Stimulated activated CD4-positive, alpha-beta T cell treated with anti-CD3 and anti-CD28 coated beads, Interleukin-12 subunit alpha, Interleukin-12 subunit beta, amount 100 ng/mL, for 48 hours (primary cell): ENCODE measurements at places on chromosomes 3 and 15.

DNA sequence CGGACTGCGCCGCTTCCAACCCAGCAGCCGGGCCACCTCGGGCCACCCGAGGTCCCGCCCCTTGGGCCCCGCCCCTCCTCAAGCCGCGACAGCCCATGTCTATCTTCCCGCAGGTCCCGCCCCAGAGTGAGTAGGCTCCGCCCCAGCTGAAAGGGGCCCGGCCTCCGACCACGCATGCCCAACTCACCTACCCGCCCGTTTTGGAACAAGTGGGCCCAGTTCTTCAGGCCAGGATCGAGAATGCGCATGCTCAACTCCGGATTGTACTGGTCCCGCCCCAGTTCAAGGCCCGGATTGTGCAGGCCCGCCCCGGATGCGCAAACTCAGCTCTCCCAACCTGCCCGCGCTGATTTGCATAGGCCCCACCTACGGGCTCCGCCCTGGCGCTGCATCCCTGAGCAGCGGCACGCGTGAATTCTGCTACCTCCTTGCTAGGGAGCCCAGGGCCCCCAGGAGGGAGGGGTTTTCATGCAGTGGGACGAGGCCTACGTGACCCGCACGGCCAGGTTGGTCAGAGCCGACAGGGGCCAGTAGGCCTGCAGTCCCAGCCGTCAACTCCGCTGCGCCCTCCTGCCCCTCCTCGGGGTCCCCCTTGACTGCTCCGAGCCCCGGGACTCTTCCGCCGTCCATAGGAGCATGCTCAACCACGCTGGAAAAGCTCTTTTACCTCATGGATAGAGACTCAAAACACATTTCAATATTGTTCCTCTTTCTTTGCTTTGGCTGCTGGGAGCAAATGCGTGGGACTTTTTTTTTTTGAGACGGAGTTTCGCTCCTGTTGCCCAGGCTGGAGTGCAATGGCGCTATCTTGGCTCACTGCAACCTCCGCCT, at the start of gene PFKFB4:
Gene PFKFB4, minus strand, starts transcription at position 8 of the 831 bp plus-strand sequence. CDS start 26 bp downstream, outside the sequence.
- DNase-seq: peak; percentile 99

GRCh38 chr15:90221246-90221900, 12.4 kb downstream of the CIB1 start:
- DNase-seq: no peak

DNA sequence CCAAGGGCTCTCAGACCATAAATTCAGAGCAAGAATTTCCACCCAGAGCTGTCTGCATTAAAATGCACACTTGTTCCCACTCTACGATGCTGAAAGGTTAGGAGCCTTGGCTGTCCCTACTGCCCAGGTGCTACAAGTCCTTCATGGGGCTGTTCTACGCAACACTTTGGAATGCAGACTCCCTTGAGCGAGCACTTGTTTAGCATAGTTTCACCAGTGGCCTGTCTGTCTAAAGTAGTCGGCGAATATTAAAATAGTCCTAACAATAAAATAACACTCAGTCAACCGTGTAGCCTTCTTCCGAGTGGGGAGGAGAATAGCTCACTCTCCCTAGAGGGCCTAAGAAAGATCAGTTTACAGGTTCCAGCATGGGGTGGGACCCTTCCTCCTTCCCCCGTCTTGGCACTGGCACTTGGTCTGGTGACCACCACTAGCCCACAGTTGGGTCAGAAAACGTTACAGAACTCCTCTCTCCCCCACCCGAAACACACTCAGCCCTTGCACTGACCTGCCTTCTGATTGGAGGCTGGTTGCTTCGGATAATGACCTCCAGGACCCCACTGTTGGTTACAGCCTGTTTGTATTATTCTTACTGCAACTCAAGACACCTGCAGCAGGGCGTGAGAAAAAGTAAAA, at the start of gene CLDN16:
Gene CLDN16, plus strand, starts transcription at position 586 of the 636 bp plus-strand sequence. CDS start 167 bp downstream, outside the sequence.
- DNase-seq: no peak

GRCh38 chr3:25683882-25684281, 19.2 kb upstream of the TOP2B start:
- DNase-seq: no peak

GRCh38 chr15:67109141-67110034, 44.0 kb downstream of the SMAD3 start:
- no peak for DNase-seq

- no peak for DNase-seq
Measured at GRCh38 chr3:112889357-112889756, 42.7 kb upstream of the CD200R1L start.

- no peak for DNase-seq
Measured at GRCh38 chr3:20574746-20575145, 388.7 kb upstream of the SGO1 start.

GRCh38 chr3:168878655-168879054, 782.9 kb upstream of the GOLIM4 start:
- DNase-seq: no peak

- DNase-seq: no peak
Measured at GRCh38 chr15:63490345-63491034, 13.9 kb upstream of the USP3 start.

GRCh38 chr3:16905704-16906103, 20.9 kb downstream of the PLCL2 start:
- DNase-seq: no peak

GRCh38 chr15:70164910-70165715, 67.4 kb upstream of the TLE3 start:
- no peak for DNase-seq

- DNase-seq: no peak
Measured at GRCh38 chr3:34238407-34238806, 440.0 kb downstream of the PDCD6IP start.

DNA sequence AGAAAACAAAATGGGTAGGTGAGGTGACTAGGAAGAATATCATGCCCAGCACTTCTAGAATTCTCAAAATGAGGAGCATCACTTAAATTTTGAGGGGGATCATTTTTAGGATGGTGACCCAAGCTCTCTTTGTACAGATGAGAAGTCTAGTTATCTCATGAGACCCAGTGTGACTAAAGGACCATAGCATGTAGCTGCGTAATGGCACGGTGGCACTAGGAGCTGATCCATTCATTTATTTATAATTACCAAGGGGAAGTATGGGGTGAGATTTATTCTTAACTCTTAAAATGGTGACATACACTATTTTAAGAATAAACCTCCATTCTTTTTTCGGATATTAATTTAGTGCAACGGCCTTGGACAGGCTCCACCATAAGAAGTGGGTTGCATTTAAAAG, 8.3 kb downstream of the IQGAP1 start:
- DNase-seq: no peak

DNA sequence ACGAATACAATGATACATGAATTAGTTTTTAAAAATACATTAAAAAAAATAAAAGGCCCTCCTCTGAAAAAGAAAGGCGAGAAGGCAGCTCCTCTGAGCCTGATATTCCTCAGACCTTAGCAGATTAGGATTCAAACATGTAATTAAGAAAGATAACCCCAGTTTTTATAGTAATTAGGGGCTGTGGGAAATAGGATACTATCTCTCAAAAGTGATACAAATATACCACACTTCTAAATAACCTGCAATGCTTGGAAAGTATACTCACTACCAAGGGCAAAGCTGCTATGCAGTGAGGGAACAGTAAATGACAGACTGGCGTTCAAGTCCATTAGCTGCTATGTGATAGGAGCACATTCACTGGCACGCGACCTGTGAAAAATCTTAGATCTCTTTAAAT, 445.1 kb downstream of the FOXP1 start:
- no peak for DNase-seq

- no peak for DNase-seq
Measured at GRCh38 chr15:70494852-70495571, 268.3 kb downstream of the UACA start.

DNA sequence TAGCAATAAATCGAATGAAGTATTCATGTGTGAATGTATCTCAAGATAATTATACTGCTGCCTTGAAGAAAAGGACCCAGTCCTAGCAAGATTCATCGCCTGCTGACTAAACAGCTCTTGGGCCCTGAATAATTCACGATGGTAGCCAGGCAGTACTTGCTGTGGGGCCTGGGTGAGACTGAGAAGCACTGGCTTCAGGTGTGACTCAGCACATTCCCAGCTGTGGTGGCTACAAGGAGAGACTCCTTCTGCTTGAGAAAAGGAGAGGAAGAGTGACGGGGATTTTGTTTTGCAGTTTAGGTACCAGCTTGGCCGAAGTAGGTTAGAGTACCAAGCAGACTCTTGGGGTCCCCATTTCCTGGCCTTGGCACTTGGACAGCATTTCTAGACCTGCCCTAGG, 47.6 kb upstream of the CD200R1L start:
- no peak for DNase-seq

GRCh38 chr3:115301364-115301860, 154.3 kb upstream of the ZBTB20 start:
- no peak for DNase-seq

DNA sequence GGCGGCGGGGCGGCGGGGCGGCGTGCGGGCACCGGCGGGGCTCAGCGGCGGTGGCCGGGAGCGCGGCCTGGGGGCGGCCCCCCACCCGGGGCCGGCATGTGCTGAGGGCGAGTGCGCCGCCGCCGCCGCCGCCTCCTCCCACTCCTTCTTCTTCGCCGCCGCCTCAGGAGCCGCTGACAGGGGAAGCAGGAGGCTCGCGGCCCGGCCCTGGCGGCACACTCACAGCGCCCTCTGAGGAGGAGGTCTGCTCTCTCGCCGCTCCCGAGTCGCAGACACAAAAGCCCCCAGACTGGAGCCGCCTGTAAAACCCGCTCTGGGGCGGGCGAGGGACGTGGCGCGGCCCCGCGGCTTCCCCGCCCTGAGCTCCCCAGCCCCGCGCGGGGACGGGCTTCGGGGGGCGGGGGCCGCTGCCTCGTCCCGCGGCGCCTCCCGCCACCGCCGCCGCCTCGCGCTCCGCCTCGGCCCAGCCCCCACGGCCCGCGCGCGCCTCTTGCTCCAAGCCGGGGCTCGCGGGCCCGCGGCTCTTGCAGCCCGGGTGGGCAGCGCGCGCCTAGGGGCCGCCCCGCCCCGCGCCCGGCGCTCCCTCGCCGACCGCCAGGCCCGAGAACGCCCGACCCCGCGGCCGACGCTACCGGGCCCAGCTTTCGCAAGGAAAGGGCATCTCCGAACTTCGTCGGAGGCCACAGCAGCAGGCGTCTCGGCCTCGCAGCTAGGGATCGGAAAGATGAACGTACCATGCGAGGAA, at the start of gene PYGO1:
Gene PYGO1, minus strand, starts transcription at position 276 of the 745 bp plus-strand sequence. CDS start 462 bp downstream, outside the sequence.
- DNase-seq: peak; percentile 31

- DNase-seq: no peak
Measured at GRCh38 chr3:148106062-148106461, 591.6 kb upstream of the AGTR1 start.

- DNase-seq: no peak
Measured at GRCh38 chr3:15360788-15361493, 28.6 kb upstream of the SH3BP5 start.

DNA sequence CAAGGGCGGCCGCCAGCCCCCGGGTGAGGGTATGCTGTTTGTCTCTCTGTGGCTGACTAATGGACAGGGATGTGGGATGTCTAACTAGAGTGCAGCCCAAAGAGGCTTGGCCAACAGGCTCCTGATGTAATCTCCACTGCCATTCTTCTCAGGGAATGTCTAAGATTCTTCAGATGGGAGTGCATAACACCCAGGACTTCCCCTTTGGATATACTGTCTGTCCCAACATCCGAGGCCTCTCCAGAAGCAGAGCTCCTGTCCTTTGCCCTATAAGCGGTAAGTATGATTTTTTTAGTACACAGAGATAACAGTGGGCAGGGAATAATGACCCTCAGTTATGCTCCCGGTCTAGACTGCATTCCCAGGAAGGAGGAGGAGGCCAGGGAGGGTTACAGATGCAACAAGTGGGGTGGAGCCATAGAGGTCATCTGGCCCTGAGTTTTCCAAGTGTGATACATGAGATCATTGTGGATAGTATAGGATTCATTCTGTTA, 62.5 kb upstream of the SLCO2A1 start:
- DNase-seq: no peak

DNA sequence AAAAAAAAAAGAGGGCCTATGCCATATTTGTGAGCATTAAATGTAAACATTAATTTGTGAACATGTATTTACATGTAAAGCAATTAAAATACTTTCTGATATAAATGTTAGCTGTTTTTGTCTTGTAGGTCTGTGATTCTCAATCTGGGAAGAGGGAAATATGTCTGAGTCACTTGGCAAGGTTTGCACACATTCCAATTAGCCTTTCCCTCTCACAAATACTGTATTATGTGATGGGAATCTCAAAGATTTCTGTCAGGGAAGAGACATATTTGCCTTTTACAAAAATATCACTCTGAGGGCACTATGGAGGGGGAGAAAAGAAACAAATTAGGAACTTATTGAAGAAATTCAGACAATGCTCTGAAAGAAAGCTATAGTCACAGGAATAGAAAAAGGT, 483.6 kb downstream of the GBE1 start:
- no peak for DNase-seq

DNA sequence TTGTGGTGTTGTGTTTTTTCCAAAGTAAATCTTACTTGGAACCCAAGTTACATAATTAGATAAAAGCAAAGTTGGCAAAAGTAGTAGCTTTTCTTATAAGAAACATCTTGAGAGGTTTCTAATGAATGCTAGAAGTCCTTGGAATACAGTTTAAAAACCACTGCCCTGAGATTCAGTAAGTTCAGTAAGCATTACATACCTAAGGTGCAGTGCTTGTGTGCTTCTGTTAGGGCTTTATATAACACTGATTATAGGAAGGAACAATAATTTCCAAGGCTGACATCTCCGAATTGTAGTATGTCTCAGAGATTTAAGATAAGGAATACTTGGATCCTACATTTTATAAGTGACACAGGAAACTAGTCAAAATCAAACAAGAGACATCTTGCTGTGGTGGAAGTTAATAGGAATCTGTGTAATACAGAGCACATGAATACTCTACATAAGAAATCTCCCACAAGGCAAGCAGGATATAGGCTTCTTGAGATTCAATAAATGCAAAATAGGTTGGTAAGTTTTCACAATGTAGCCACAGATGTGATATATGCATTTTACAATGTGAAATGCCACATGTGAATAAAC, 268.2 kb downstream of the LSAMP start:
- DNase-seq: no peak

DNA sequence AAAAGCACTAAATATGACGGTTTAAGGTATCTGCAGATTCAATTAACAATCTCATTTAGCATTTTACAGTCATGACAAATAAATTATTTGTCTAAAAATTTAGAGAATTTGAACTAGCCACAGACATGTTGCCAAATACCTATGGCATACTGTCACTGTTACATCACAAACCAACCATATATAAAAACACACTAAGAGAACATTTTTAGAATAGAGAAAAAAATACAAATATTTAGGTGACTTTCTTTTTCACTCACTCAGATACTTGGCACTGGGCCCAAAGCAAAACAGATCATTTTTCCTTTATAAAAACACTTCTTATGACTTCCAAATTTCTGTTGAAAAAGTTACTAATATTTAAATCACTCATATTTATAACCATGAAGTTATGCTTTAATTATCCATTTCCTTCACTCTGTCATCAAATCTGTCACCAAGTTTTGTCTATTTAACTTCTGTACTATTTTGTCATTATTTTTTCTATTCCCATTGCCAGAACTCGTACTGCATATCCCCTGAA, 644.7 kb downstream of the OTOL1 start:
- no peak for DNase-seq
